ENCODE measurements at places on chromosomes 2 and 18.

DNA sequence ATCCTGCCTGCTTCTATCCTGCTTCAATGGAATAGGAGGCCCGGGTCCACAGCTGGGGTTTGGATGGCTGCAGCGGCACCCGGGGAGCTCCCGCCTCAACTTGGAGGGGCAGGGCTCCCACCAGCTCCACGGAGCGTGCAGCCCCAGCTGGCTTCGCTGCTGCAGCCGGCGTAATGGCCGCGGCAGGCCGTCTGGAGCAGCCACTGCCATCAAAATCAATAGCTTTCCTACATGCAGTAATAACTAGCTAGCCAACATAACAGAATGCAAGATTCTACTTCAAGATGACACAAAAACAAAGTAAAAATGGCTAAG is 154.2 kb upstream of the RMP24 start:
- no peak for DNase-seq

DNA sequence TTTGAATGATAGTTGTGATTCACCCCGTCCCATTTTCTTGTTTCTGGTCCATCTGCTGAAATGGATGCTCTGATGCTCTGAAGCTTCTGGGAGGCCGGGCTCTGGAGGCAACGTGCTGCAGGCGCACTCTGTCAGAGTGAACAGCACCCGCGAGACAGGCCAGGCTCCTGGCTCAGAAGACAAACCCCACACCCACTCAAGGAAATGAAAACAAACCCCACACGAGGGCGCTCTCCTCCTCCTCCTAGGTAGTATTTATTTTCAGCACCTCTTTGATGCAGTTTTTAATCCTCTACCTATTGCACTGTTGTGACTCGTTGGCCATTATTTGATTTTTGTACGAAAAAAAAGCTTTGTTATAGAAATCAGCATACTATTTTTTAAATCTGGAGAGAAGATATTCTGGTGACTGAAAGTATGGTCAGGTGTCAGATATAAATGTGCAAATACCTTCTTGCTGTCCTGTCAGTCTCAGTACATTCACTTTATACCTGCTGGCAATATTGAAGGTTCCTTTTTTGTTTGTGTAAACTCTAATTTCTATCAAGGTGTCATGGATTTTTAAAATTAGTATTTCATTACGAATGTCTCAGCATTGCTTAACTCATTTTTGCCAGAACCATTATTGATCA is 10.3 kb upstream of the CHST10 start:
- DNase-seq, result peak; percentile 43

DNA sequence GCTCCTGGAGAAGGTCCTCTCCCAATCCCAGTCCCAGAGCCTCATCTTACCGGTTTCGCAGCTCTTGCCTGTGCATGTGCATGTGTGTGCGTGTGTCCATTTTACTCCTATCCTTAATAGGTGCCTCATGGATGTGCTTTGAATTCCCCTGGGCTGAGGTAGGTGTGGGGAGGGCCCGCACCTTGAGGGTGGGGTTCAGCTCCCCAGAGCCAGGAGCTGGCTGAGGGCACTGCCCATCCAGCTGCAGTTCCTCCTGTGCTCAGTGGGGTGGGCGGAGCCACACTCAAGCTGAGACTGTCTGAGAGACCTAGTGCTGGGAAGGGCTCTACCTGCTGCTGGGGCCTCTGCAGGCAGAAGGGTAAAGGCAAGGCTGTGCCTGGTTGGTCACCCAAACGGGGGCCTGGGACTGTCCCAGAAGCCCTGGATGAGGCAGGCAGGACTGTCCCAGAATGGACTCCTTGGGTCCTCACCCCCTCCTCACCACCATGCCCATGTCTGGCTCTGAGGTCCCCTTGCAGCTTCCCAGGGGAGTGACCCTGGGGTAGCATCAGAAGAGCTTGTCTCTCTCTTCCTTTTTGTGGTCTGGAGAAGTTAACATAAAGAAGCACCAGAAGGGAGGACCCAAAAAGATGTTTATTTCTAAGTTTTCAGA is 8.9 kb downstream of the GDF7 start:
- peak; percentile 24 for DNase-seq

GRCh38 chr2:179787601-179788000 is 73.8 kb downstream of the ZNF385B start:
- no peak for DNase-seq

DNA sequence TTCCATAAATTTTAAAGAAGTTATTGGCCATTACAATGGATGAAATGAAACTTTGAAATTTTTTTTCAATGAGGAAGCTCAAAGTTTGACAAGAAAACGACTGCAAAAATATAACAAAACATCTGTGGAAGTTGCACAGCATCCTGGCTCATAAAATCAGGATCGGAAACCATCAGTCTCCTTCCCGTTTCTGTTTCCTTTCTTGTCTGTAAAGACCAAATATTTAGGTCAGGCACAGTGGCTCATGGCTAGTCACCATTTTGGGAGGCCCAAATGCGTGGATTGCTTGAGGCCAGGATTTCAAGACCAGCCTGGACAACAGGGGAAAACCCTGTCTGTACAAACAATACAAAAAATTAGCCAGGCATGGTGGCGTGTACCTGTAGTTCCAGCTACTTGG is 27.6 kb upstream of the SSB start:
- DNase-seq, result no peak

- DNase-seq, result no peak
Observed at GRCh38 chr2:113899166-113899565, 9.3 kb downstream of the ACTR3 start.

GRCh38 chr2:36351291-36351690 is 4.3 kb upstream of the CRIM1 start:
- no peak for DNase-seq

All from SW480 (cell line).